ENCODE measurements at places on chromosomes 2 and 18.

GRCh38 chr2:8827729-8828128 lies 9.7 kb downstream of the KIDINS220 start:
- DNase-seq: no peak

DNA sequence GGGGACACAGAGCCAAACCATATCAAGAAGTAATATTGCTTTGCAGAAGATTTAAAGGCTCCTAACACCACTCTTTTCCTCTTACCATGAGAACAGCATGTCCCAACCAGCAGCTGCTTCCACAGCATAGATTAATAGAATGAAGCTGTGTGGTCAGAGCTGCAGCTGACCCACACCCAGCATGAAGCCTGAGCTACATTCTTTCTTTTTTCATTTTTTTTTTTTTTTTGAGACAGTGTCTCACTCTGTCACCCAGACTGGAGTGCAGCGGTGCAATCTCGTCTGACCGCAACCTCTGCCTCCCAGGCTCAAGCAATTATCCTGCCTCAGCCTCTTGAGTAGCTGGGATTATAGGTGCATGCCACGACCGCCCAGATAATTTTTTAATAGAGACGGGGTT lies 289.8 kb downstream of the RAD51AP2 start:
- DNase-seq: no peak

- DNase-seq: no peak
Measured at GRCh38 chr2:158501301-158501700, 44.5 kb downstream of the PKP4 start.

- DNase-seq: no peak
Measured at GRCh38 chr2:196459539-196459938, 180.0 kb upstream of the CCDC150 start.

DNA sequence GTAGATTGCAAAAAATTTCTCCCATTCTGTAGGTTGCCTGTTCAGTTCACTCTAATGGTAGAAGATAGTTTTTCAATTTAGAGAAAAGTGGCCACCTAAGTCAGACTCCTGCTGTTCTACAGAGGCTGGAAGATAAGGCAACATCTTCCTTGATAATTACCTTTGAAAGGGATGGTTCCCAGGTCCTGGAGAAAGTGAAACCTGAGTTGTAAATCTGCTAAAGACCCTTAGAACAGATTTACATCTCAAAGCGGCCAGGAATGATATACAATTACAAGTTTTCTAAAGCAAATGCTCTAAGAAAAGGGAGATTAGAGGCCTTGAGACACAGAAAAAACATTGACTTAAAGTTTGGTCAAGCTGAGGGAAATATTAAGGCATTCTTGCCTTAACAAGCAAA lies 1350.2 kb upstream of the FAM98A start:
- no peak for DNase-seq

DNA sequence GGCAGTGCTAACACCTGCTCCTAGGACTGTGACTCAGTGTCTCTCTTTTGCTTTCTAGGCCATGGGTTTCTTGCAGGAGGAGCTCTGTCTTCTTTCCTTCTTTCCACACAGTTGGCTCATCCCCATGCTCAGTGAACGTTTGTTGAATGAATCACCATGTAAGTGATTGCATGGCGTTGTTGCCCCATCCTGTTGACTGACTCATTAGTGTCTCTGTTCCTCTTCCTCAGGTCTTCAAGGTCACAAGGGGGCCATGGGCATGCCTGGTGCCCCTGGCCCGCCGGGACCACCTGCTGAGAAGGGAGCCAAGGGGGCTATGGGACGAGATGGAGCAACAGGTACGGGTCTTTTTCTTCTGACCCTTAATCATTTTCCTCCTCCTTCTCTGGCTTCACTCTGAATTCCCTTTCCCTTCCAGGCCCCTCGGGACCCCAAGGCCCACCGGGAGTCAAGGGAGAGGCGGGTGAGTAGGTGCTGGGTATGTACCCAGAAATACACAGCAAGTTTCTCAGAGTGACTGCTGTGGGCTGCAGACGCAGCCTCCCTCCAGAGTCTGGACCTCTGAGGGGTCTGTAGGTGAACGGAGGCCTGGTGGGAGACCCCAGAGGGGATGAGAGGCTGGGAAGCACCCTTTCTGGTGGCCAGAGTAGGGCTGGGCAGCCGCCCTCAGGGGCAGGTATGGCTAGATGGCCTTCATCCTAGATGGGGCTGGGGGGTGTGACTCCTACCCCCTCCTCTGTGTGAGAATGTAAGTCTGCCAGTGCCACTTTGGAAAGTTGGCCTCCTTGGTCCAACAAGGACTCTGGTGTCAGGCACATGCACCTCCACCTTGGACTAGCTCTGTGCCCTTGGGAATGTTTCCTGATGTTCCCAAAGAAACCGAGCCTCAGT lies 32.4 kb downstream of the MARCO start:
- no peak for DNase-seq

DNA sequence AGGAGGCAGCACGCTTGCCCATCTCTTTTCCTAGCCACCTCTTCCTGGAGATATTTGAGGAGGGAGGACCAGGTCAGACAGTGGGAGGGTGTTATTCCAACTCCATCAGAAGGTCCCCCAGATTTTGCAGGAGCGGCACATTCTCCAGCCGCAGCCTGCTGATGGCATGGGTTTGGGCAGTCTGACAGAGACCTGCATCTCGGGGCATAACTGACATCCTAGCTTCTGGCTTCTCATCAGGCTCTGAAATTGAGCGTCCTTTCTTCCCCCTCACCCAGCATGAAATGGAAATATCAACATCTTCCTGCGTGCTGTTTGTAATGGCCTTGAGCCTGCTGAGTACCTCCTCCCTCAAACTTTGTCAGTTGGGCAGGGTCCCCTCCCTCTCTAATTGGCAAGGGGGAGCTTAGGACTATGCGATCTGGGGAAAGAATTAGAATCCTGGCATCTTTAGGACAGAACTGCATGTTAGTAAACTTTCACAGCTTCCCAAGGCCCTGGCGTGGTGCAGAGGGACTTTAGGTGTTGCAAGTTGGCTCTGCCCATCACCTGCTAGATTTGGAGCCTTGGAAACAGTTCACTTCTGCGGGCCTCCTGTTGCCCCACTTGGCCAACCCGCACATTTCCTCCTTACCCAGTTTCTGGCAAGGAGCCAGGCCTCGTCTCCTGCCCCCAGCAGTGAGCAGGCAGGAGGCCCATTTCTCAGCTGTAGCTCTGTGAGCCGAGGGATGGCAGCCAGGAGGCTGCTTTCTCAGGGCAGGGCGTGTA lies 2.2 kb downstream of the ITM2C start:
- DNase-seq: no peak

- no peak for DNase-seq
Measured at GRCh38 chr2:239717319-239717675, 307.8 kb downstream of the NDUFA10 start.

GRCh38 chr2:190547886-190548285 lies 13.4 kb upstream of the NEMP2 start:
- no peak for DNase-seq

All from HCT116 (cell line).